T-helper 22 cell (primary cell): ENCODE measurements at places on chromosomes 16 and 17.
A peak's percentile ranks its signal among the peaks of the same experiment; 100 is the strongest.

DNA sequence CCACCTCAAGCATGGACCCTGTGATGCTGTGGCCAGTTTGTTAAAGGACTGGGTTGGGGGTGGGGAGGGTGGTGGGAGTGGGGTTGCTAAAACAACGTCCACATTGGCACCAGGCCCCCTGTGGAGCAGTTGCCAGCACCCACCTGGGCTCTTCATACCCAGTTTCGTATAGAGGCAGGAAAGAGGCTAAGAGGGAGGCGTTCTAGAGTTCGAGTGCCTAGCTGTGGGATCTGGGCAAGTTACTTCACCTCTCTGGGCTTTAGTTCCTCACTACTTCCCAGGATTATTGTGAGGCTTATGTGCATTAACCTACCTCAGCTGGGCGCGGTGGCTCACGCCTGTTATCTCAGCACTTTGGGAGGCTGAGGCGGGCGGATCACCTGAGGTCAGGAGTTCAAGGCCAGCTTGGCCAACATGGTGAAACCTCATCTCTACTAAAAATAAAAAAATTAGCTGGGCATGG is 1.4 kb downstream of the MFAP4 start:
- no peak for DNase-seq

DNA sequence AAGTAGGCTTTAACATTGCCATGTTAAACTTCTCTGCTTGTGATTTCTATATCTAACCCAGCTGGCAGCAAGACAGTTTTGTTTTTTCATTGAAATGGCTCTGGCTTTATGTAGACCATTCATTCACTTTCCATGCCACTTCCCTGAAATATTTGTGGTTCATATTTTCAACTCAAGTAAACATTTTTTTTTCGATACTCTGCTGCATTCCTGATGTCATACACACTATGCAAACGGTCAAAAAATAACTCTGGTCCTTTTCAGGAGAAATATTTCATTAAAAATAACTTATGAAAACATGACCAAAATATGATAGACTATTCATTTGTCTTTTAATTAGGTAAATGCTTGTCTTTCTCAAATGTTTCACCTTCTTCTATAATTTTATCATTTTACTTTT is 116.3 kb downstream of the USP22 start:
- DNase-seq: no peak

- no peak for DNase-seq
These were observed 4.7 kb downstream of the SLC5A11 start for GRCh38 chr16:24850289-24850938.

GRCh38 chr16:75011634-75012307 is 12.9 kb downstream of the ZNRF1 start:
- peak; percentile 36 for DNase-seq

DNA sequence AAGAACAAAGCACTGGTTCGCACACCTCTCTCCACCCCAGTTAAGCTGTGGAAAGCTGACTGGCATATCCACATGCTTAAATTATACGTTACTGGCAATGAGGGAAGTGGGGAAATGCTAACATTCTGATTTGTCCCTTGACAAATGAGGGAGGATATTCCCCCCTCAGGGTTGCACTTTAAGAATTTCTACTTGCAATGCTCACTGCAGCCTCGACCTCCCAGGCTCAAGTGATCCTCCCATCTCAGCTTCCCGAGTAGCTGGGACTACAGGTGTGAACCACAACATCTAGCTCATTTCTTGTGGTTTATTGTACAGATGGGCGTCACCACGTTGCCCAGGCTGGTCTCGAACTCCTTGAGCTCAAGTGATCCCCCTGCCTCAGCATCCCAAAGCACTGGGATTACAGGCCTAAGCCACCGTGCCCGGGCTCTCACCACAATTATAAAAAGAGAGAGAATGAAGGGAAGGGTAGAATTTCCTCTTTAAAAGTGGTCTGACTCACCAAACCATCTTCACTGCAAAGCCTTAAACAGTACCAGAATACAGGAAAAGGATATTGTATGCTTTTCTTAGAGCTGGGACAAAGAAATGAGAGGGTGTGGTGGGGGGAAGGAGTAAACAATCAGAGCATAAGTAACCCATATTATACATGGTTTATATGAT is 38.9 kb downstream of the KANSL1 start:
- DNase-seq: peak; percentile 4

DNA sequence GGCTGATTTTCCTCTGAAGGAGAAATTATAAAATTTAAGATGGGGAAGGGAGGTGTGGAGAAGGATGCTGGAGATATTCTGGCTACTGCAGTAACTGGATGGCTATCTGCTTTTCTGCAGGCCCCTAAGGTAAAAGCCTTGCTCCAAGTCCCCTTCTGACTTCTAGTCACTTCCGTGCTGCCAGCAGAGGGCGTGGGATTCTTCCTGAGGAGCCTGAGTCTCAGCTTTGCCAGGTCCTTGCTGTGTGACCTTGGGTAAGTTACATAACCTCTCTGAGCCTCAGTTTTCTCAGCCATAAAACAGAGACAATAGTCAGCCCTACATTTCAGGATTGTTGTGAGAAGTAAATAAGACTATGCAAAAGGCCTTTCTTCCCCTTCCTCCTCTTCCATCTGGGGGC is 24.3 kb upstream of the TMEM220 start:
- no peak for DNase-seq

DNA sequence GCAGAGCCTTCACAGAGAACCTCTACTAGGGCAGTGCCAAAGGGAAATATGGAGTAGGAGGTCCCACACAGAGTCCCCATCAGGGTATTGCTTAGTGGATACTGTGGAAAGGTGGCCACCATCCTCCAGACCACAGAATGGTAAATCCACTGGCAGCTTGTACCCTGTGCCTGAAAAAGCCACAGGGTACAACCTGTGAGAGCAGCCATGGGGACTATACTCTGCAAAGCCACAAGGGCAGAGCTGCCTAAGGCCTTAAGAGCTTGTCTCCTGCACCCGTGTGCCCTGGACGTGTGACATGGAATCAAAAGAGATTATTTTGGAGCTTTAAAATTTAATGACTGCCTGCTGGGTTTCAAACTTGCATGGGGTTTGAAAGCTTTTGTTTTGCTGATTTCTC is 118.0 kb upstream of the SEC14L1 start:
- no peak for DNase-seq

- no peak for DNase-seq
These were observed 31.5 kb upstream of the FOXF1 start for GRCh38 chr16:86478779-86479178.

- DNase-seq: no peak
These were observed 1.0 kb upstream of the MFAP4 start for GRCh38 chr17:19387921-19388521.

GRCh38 chr16:85735225-85735635 is 15.7 kb downstream of the C16orf74 start:
- peak; percentile 16 for DNase-seq

- DNase-seq: no peak
These were observed 409 bp downstream of the ACSF2 start for GRCh38 chr17:50426472-50426782.

GRCh38 chr17:62690168-62690897 is 62.9 kb downstream of the MRC2 start:
- DNase-seq: no peak

DNA sequence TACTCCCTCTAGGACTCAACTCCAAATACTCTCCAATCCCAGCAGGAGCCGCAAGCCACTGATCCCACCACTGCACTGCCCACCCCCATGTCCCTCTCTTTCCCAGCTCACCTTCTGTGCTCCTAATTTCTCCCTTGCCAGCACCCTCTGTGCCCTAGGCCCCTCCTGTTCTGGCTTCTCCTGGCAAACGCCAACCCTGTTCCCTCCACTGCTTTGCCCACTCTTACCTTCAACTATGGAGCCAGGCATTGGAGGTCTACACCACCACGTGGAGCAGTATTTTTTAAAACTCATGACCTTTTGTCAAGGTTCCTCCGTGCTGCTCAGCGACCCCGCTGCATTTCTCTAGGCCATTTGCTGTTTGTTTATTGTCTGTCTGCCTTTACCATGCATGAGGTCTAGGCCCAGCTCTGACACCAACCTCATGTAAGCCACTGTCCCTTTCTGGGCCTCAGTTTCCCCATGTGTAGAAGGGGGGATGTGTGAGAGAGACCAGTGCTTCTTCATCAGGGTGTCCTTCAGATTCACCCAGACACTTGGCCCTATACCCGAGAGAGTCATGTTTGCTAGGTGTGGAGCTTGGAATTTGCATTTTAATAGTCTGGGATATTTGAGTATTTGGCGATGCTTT is 4.6 kb downstream of the CCDC102A start:
- no peak for DNase-seq

DNA sequence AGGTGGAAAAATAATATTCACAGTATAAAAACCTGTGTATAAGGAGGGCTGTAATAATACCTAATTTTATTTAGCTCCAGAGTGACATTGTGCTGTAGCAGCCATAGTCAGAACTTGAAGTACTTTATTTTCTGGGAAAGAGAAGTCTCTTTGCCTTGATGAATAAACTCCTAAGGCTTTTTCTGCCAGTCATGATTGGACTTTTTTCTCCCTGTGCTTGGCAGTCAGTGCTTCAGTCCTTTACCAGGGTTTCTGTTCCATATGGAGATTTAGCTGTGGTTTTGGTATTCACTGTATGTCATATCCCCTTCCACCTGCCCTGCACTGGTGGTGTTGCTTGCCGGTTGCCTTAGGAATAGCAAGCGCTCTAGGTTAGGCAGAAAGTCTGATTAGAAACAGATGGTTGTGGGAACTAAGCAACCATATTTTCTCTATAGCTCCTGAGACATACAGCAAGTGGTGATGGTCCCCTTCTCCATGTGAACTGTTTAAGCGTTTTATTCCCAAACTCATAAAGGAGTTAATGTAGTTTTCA is 24.7 kb downstream of the DDX42 start:
- DNase-seq: no peak

- DNase-seq: no peak
These were observed 46.8 kb downstream of the TMEM132E start for GRCh38 chr17:34626121-34626681.

- no peak for DNase-seq
These were observed 2.4 kb upstream of the CACNA1G start for GRCh38 chr17:50558091-50558490.

- DNase-seq: no peak
These were observed 522.9 kb downstream of the HS3ST4 start for GRCh38 chr16:26214581-26215174.

DNA sequence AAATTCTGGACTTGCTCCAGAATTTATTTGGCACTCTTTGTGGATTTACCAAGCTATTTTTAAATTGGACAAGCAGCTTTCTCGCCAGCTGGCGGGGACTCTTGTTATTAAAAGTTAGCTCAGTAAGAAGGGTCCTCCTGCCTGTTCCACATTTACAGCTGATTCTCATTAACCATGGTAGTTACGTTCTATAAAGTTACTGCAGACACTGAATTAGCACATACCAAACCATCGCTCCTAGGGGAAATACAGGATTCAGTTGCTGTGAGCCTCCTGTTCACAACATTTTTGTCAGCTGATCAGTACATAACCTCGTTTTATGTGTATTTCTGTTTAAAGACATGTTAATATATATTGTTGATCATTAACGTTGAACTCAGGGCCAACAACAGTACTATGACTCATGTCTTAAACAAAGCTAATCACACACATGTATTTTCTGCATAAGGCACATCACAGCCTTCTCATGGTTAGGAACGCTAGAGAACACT is 4.2 kb downstream of the LDAF1 start:
- DNase-seq: no peak

- no peak for DNase-seq
These were observed 9.8 kb downstream of the MSRB1 start for GRCh38 chr16:1933097-1933661.

DNA sequence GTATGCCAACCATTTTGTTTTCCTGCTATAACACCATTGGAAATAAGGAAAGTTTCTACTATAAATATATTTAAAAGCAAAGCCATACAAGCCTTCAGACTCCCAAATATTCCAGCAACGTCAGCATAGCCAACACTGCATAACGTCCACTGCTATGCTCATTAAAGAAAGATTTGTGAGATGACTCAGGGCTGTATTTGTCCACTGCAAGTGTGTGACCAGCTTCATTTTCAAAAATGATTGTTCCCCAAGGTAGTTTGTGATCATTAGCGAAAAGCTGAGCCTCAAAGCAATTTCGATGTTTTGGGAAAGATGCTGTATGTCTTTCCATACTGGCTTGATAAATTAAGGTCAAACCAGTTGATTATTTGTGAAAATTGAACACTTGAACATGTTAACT is 14.9 kb upstream of the CCDC182 start:
- DNase-seq: no peak

DNA sequence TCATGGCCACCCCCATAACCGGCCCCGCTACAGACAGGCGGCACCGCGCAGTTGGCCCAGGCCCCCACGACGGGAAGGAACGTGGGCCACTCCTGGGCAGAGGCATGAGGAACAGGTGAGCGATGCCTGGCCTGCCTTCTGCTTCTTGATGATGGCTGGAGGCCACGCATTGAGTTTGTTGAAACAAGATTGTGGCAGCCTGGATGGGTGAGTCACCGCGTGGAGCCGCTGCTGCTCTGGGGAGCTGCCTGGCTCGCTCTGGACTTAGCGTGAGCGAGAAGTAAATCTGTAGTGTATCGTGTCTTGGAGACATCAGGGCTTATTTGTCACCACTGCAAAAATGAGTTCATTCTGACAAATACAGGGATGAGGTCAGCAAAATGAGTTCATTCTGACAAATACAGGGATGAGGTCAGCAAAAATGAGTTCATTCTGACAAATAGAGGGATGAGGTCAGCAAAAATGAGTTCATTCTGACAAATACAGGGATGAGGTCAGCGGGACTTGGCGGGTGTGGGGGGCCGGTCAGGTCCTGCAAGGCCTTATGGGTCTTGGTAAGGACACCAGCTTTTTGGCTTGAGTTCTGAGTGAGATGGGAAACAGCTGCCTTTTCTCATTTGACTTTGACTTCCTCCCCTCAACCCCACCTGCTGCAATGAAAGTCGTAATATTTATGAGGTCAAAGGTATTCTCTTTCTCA is 93.0 kb downstream of the SEC14L1 start:
- no peak for DNase-seq

GRCh38 chr16:58102665-58103392 is 26.4 kb downstream of the CFAP20 start:
- no peak for DNase-seq

- no peak for DNase-seq
These were observed 73.8 kb upstream of the HNF1B start for GRCh38 chr17:37818689-37819088.

DNA sequence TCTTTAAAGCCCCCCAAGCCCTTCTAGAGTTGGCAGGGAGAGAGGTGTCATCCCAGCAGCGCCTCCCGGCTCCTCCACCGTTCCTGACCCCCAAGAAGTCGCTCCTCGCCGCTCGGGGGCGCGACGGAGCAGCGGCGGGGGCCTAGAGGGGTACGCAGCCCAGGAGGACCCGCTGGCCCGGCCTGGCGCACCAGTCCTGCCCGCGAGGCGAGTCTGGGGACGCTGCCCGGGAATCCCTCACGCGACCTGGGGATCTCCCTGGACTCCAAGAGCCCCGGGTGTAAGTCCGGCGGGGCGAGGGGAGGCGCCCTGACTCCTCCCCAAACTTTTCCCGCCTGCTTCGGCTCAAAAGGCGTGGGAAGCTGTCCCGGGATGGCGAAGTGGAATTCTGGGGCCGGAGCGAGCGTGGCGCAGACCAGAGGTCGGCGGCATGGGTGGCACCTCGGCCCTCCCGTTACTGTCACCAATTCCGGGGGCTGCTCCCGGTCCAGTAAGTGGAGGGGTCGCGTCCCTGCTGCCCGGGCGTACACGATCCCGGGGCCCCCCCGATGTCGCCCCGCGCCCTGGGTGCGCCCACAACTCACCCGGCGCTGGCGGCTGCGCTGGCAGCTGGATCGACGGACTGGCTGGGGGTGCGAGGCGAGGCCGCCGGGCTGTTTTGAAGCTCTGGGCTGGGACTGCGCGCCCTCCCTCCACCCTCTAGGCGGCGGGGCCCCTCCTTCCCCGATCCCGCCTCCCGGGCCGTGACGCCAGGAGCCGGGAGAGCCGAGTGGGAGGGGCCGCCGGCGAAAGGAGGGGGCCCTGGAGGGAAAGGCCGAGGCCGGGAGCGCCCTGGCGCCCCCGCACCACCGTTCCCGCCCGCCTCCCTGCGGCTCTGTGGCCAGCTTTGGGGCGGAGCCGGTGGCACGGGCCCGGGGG is at the start of gene EMP2:
Gene EMP2 (minus strand): TSS at position 634 of the 918 bp plus-strand sequence. CDS start 32,981 bp downstream, outside the sequence.
- DNase-seq: no peak
